ENCODE measurements at places on chromosomes 1 and 21.
A peak's percentile ranks its signal among the peaks of the same experiment; 100 is the strongest.

GRCh38 chr1:248823517-248824001, 2.2 kb downstream of the SH3BP5L start:
- no peak for DNase-seq

DNA sequence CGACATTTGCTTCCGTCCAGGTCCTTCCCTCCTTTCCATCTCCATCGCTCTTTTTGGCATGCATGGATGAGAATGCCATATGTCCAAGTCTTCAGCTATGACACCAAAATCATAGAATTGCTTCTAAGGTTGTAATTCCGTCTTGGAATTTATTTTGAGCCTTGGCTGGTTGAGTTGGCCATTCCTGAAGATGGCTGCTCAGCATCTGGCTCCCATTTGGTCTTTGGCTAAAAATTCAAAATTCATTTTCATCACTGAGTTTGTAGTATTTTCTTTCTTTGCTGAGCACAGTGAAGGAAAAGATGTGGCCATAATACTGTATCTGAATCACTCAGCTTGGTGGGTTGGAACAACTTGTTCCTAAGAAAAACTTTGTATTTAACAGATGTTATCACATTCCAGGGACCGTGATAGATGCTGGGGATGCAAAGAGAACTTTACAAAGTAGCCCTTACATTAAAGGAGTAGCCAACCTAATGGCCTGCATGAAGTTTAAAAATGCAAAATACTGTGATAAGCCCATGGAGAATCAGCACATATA, 15.6 kb downstream of the JUN start:
- no peak for DNase-seq

DNA sequence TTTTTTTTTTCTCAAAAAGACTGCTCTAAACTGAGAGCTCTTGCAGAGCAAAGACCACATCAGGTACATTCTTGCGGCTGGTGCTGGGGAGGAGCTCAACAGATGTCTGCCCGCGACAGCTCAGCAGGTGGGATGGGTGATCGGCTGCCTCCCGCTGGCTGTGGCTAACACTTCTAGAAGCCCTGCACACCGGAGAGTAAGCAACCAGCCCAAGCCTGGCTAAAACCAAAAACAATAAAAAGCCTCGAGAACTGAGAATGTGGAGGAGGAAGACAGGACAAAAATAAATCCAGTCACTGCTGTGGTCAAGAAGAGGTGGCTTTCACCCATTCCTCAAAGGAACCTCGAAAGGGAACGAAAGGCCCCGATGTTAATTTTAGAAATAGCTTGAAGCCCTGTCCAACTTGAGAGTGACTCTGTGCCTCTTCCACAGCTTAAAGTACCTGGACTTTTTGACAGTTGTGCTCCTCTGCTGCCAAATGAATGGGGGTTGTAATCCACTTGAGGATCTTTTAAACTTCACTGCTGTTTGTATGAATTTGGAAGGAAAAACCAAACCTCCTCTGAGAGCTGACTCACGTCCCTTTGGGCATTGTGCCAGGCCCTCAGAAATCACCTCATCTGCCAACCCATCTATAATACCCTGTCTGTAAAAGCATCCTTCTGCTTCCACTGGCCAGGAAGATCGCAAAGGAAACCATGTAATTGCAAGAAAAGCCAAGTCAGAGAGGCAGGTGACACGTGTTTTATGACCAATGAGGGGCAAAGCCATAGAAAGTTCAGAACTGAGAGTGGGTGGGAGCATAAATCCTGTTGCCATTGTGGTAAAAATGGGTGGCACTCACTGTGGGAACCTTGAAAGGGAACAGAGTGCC, 78.6 kb downstream of the KCNN3 start:
- DNase-seq = no peak

DNA sequence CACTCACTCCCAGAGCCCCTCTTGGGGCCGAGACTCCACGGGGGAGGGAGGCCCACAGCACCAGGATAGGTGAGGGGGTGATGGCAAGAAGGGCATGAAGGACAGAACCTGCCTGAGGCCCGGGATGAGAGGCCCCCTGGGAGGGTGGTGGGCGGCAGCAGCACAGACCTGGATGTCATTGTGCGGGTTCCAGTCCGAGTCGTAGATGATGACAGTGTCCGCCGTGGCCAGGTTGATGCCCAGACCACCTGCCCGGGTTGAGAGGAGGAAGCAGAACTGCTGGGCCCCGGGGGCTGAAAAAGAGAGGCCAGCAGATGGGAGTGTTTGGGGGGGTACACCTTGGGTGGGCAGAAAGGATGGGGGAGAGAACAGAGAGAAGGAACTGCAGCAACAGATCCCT, 50.1 kb downstream of the CHD5 start:
- DNase-seq = no peak

DNA sequence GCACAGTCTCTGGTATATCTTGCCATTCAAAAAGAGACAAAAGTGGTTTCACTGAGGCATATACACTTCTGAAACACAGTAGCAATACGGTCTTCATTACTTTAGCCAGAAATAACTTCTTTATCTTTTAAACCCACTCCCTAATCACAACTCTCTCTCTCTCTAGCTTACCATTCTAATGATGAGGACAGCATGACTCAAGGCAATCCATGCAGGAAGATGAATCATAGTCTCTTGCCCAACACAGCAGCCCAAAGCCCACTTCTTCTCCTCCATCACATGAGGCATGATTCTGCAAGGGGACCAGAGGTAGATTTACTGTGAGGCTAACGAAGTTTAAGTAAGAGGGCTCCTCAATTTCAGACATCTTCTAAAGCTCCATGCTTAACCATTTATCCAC, 285.0 kb upstream of the NR5A2 start:
- no peak for DNase-seq

DNA sequence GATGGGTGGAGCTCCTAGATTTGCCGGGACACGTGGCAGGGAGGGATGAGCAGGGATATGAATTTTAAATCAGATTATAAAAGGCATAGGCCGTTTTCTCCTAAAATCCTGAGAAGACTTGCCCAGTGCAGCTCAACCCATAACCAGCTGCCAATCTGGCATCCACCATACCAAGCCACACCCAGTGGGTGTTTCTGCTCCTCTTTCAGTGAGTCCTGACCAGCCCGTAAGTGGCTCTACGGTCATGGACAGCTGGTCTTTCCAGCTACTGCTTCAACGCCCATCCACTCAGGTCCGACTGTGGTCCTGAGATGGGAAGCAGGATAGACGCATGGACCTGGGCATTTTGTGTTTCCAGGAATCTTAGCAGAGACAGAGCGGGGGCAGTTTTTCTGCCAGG, 107.2 kb downstream of the LAMC2 start:
- DNase-seq = no peak

- no peak for DNase-seq
These were observed at the start of gene CAPN8 for GRCh38 chr1:223665592-223666312. CAPN8 (minus strand) TSS chr1:223665701; CDS start chr1:223665646, 55 bp downstream.

DNA sequence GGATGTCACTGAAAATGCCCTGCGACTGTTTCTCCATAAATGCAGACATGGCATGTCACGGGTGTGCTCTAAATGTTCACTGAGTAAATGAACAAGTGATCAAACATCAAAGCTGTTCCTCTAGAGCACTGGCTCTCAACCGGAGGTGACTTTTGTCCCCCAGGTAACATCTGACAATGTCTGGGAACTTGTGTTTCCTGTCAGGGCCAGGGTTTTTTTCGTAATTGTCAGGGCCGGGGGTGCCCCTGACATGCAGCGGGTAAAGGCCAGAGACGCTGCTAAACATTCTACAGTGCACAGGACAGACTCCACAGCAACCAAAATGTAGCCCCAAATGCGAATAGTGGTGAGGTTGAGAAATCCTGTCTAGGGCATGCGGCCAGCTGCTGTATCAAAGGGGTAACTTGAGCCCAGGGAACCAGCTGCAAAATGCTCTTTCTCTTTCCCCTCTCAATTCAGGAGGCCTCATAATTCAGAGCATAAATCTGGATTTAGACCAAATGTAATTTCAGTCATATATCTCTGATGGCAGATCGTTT, 2.0 kb downstream of the ALDH4A1 start:
- no peak for DNase-seq

- no peak for DNase-seq
These were observed 73.5 kb upstream of the WNT4 start for GRCh38 chr1:22216210-22216883.

- no peak for DNase-seq
These were observed 46.2 kb upstream of the SLC44A3 start for GRCh38 chr1:94773931-94774422.

GRCh38 chr1:175173531-175173930, 19.0 kb downstream of the KIAA0040 start:
- DNase-seq = no peak

DNA sequence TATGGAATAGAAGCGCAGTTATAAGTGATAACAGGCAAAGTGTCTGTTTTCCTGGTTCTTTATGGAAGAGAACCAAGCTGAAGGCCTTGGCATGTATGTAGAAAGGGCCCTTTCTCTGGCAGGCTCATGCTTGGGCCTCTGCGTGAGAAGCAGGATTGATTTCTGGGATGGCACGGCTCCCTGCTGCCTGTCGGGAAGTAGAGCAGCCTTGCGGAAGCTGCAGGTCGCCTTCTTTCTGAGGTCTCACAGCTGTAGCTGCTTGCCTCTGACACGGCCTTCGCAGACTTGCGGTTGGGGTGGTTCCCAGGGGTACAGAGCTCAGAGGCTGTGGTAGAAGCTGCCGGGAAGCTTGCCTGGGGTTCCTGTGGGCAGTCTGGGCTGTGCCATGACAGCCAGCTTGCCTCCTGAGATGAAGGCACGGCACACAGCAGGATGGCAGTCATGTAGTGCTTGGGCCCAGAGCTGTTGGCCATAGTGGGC, 39.4 kb downstream of the TRAPPC10 start:
- DNase-seq = no peak

- peak; percentile 63 for DNase-seq
These were observed 56.3 kb downstream of the SMYD3 start for GRCh38 chr1:246450611-246451251.

GRCh38 chr1:179124873-179125272, 43.0 kb downstream of the TOR3A start:
- DNase-seq = no peak

DNA sequence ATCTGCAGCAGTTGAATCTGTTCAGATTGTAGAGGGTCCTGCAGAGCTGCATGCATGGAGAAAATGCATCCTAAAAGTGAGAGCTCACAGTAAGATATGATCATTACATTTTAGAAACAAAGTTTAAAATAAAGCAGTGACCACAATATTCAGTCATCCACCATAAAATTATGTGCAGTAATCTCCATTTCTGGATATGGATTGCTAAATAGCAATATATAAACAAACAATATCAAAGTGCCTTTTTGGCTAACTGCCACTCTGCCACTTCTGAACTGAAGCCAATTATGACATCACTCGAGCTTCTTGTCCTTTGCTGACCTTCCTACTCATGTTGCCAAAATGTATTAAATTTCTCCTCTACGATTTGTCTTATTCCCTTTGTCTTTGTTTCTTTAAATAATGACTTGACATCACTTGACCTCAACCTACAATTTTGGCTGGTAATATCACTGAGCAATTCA, 262.0 kb upstream of the CXADR start:
- DNase-seq = no peak
